ENCODE measurements at places on chromosomes 3 and 15.

DNA sequence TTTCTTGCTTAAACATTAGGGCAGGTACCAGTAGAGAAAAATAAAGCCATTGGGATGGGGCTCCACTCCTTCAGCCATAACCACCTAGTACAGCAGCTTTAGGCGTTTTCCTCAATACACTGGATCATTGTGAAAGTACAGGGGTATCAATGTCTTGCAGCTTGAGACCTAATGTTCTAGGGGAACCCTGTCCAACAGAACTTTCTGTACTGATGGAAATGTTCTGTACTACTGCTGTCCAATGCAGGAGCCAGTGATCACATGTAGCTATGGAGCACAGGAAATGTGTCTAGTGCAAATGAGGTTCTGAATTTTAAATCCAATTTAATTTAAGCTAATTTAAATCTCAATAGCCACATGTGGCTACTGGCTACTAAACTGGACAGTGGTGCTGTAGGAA lies 93.9 kb downstream of the NEDD4 start:
- DNase-seq, result no peak

DNA sequence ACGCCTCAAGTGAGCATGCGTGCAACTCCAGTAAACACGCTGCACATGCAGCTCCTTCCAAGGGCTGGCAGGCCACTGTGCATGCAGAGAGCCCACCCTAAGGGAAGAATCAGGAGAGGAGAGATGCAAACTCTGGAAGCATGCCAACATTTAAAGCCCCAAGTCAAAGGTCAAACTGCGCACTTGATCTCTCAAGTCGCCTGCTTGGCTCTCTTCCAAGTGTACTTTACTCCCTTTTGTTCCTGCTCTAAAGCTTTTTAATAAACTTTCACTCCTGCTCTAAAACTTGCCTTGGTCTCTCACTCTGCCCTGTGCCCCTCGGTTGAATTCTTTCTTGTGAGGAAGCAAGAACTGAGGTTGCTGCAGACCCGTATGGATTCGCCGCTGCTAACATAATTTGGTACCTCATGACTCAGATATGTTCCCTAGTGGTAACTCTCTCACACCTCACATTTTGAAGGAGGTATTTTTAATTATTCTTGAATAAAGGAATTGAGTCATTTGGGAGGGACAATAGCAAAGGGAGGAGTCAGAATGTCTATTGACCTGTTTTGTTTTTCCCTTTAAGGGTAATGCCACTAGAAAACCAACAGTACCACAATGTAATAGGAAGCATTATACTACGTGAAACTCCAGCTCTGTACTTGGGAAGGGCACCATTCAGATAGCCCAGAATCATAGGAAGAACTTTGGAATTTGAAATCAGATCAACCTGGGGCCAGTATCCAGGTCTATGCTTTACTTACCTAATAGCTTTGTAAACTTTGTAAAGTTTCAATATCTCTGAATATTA lies 19.6 kb upstream of the DGKG start:
- no peak for DNase-seq

DNA sequence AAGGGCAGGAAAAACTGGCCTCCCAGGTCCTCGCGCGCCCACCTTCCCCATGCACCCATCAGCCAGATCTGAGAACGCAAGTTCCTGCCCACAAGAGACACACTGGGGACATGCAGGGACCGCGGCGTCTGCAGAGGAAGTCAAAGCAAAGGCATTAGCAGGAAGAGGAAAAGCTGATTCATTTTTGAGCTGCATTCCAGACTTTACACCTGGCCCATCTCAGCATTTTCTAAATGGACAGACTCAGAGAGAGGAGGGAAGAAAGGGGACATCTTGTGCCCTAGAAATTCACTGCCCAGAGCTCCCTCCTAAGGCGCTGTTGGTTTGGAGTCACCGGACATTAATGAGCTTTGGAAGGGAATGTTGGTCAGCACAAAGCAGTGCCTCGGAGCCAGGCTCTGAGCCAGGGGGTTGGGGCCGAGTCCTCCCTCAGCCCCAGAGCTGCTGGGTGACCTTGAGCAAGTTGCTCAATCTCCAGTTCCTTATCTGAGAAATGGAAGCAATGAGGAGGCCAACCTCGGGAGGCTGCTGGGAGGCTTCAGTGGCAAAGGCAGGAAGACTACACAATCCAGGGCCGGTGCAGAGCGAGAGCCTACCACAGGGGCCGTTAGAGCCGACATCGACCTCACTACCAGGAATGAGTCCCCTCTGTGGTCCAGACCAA lies 150.5 kb upstream of the IQSEC1 start:
- DNase-seq, result no peak

GRCh38 chr3:42803414-42804105 lies 730 bp downstream of the HIGD1A start:
- DNase-seq, result no peak

- DNase-seq, result no peak
These were observed 856.5 kb upstream of the ARPP21 start for GRCh38 chr3:34782871-34783270.

GRCh38 chr3:45041666-45042065 lies 15.6 kb downstream of the CLEC3B start:
- DNase-seq, result no peak

GRCh38 chr15:40481341-40482074 lies 10.7 kb downstream of the CHST14 start:
- no peak for DNase-seq

DNA sequence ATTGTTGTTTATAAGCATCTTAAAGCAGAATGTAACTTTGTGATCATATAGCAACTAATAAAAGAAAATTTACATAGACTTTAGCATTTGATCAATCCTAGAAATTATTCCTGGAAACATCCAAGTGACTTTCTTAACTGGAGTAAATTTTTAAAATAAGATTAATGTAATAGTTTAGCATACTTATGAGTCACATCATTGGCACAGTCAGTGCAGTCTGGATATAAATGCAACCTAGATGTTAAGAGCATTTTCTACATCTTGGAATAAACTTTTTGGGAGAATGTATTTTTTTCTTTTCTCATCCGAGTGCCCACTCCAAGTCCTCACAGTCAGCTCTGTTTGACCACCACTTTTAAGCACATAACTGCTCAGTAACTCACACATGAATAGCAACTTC lies 324.6 kb upstream of the PLSCR5 start:
- DNase-seq, result no peak

- no peak for DNase-seq
These were observed 30.7 kb upstream of the EIF1B start for GRCh38 chr3:40278791-40279190.

- DNase-seq, result no peak
These were observed 29.1 kb upstream of the PDZRN3 start for GRCh38 chr3:73653877-73654276.

DNA sequence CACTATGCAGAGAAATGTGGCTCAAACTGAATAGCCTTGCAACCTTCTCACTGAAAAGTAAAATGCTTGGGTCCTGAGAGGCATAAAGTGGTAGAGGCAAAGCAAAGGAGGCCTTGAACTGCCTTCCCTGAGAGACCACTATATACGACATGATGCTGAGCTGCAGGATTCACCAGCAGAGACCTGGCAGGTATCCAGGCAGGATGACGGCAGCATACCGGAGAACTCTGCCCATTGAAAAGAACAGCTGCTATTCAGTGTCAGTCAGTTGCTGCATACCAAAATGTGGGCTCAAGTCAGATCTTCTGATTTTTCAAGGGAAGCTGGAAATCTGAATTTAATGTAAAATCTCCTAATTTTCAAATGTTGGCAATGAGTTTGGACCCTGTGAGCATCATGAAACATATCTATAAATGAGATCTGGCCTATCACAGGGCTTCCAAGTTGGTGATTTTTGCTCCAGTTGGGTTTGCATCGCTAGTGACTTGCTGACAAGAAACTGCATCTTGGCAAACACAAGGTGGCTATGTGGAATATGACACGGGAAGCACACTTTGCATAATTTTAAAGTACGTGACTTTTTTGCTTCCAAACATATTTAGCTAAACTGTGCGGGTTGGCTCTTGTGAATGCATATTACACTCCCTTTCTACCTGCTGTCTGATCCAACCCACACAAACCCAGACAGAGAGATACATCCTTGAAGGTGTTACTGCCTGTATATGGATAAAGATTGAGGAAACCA lies 529.0 kb downstream of the AGBL1 start:
- no peak for DNase-seq

DNA sequence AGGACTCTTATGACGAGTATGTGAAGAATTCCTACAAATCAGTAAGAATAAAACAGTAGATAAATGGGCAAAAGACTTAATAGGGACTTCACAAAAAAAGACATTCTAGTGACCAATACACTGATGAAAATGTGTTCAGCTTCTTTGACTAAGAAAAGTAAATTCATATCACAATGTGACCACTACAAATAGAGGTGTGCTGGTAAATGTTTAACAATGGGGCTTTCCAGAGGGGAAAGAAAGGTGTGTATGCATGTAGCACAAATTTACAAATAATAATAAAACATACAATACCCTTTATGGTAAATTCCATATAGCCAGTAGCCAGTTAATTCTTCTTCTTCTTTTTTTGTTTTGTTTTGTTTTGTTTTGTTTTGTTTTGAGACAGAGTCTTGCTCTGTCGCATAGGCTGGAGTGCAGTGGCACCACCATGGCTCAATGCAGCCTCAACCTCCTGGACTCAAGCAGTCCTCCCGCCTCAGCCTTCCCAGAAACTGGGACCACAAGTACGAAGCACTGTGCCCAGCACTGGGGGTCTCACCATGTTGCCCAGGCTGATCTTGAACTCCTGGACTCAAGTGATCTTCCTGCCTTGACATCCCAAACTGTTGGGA lies 17.5 kb upstream of the NMD3 start:
- DNase-seq, result no peak

GRCh38 chr3:133490468-133491351 lies 82.8 kb upstream of the CDV3 start:
- DNase-seq, result no peak

DNA sequence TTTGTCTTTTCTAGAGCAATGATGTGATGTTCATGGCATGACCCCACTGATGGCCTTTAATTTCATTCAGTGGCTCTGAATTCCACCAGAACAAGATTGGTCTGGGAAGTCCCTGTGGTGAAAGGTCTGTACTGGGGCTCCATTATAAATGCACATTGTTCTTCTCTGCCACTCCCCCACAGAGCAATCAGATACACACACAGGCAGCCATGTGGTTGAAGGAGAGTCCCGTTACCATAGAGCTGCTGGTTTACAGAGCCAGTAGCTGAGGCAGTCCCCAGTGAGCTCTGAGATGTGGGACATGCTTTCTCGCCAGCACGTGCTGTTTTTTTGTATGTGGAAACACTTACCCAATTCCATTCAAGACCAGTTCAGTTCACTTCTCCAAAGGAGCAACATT lies 172.7 kb upstream of the TRIM42 start:
- no peak for DNase-seq

DNA sequence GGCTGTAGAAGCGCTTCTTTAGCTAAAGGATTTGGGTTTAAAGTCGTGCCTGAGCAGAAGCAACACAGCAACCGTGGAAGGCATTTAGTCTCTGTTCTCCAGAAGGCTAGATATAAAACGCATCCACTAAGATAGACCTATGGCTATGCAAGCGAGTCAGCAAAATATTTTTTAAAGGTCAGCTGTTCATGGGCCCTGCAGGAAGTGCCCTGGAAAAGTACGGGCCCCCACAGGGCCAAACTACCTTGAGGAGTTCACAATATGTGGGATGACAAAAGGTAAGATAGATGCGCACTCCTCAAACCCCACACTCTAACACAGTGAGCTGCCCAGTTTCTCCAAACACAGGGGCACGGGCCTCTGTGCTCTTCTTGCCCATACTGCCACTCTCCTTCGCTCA lies 261.6 kb downstream of the VPS13C start:
- no peak for DNase-seq

GRCh38 chr3:175187586-175187985 lies 328.5 kb downstream of the NAALADL2 start:
- DNase-seq, result no peak

- no peak for DNase-seq
These were observed 118.1 kb upstream of the LSAMP start for GRCh38 chr3:116563351-116563750.

- no peak for DNase-seq
These were observed 2.5 kb upstream of the IRAK2 start for GRCh38 chr3:10162185-10162584.

DNA sequence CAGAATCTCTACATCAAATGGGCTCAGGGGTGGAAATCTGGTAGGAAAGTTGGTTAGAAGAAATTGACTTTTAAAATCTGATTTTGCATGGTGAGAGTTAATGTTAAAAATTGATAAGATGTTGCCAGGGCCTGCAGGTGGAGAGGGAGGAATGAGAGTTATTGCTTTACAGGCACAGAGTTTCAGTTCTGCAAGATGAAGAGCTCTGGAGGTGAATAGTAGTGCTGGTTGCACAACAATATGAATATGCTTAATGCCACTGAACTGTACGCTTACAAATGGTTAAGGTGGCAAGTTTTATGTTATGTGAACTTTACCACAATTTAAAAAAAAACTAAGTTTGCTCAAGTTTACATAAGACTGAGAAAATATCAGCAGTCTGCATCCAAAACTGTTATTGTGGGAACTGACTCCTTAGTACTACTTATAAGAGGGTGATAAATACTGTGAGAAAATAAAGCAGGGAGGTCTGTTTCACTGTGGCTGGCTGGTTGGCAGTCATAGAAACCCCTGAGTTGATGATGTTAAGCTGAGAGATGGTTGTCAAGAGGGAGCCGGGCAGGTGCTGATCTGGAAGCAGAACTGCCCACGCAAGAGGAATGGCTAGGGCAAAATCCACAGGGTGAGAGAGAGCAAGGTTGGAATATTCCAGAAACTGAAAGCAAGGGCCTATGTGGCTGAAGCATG lies 144.9 kb downstream of the EDEM1 start:
- DNase-seq, result no peak

DNA sequence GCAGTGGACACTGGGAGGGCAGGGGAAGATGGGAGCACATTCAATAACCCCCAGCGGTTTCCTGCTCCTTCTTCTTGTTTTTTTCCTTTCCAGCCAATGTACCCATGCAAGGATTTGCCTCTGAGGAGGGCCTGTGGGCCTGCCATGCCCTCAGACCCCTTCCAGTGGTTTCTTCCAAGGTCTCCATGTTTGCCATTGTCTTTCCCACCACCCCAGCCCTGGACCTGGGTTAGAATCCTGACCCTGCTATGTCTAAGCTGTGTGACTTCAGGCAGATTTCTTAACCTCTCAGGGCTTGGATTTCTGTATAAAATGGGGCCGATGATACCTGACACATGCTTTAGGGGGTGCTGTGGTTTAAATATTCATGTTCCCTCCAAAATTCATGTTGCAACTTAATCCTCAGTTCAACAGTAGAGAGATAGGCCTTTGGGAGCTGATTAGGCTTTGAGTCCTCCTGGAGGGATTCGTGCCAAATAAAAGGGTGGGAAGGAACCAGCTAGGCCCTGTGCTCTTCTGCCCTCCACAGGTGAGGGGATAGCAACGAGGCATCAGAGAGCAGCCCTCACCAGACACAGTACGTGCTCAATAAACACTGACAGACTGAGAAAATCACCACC lies 46.3 kb upstream of the FLNB start:
- DNase-seq, result no peak

All from HS-5 (cell line).